Activated CD4-positive, CD25-positive, alpha-beta regulatory T cell treated with anti-CD3 and anti-CD28 coated beads, Interleukin-2, amount 50 U/mL, for 24 hours (primary cell): ENCODE measurements at places on chromosomes 2 and 18.

DNA sequence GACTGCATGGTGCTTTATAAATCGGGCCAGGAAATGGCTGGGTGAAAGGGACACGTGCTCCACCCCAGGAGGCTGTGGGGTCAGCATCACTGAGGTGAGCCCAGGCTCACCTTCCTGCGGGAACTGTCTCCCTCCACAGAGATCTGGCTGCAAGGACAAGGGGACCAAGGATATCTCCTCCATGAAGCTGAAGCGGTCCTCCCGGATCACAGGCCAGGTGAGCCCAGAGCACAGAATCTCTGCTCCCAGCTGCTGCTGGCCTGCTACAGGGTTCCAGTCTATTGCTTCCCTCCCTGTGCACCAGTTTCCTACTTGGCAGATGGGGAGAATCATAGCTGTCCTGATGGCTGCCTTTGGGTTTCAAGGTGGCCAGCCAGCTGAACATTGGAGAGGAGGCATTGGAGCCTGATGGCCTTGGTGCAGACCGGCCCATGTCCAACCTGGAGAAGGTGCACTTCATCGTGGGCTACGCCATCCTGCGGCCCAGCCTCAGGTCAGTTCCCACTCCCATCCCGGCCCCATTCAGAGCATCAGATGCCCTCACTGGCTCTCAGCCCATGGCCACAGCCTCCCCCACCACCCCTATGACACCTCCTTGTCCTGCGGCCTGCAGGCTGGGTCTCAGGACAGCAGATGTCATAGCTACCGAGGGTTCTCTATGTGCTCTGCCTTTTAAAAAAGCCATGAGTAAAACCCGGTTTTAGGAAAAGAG, 33.7 kb upstream of the GPR17 start:
- no peak for ATAC-seq

GRCh38 chr18:63956755-63957154, 7.7 kb downstream of the HMSD start:
- no peak for ATAC-seq

GRCh38 chr2:54814389-54815147, 91.1 kb downstream of the EML6 start:
- no peak for ATAC-seq

GRCh38 chr2:115976916-115977315, 1534.5 kb downstream of the DPP10 start:
- no peak for ATAC-seq

DNA sequence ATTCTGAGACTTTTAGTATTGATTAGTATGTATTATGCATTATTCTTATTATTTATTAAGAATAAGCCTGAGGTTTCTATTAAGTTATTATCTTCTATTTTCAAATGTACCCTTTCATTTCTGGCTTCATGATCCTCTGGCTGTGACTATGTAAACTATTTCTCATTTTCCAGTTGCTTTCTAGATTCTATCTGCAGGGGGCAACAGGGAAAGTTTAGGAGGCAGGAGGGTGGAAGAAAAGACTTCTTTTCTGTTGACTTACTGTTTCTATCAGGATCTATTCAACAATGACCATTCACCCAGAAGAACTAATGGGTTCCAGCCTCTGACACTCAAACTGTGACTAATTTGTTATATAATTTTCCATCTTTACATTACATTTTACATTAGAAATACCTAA, 653.4 kb upstream of the FSHR start:
- no peak for ATAC-seq
